ENCODE measurements at places on chromosomes 16 and 17.

- no peak for DNase-seq
Measured at GRCh38 chr17:27343294-27343693, 49.4 kb downstream of the WSB1 start.

DNA sequence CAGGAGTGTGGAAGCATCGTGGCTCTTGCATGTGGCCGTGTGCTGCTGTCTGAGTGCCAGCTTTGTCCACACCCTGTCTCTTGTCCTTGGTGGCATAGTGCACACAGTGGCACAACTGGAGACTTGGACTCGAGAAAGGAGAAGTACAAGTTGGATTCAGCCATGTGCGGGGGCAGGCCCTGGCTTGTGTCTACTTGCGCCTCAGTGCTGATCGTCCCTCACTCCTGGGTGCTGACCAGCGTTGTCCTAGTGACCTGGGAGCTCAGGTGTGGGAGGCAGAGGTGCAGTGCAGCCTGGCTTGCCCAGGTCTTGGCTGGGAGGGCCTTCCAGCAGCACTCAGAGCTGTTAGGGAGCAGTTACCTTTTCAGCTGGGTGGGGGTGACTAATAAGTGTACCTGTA lies 20.6 kb downstream of the MPRIP start:
- no peak for DNase-seq

GRCh38 chr17:82065193-82065637 lies 389 bp downstream of the DUS1L start:
- DNase-seq: no peak

- no peak for DNase-seq
Measured at GRCh38 chr16:68718590-68718989, 18.5 kb upstream of the CDH1 start.

DNA sequence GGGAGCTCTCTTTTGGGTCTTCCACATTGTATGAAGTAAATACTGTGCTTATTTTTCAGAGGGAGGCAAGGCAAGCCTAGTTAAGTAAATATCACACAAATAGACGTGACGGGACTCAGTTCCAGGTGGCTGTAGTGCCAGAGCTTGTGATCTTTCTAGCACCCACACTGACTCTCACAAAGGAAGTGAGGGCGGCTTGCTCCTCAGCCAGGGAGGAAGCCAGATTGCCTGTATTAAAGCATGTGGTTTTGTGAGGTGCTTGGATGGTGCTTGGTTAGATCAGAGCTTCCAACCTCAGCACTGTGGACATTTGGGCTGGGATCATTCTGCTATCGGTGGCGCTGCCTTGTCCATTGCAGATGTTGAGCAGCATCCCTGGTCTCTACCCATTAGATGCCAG lies 80.1 kb downstream of the VAT1L start:
- no peak for DNase-seq

- no peak for DNase-seq
Measured at GRCh38 chr17:67639979-67640378, 77.8 kb upstream of the NOL11 start.

DNA sequence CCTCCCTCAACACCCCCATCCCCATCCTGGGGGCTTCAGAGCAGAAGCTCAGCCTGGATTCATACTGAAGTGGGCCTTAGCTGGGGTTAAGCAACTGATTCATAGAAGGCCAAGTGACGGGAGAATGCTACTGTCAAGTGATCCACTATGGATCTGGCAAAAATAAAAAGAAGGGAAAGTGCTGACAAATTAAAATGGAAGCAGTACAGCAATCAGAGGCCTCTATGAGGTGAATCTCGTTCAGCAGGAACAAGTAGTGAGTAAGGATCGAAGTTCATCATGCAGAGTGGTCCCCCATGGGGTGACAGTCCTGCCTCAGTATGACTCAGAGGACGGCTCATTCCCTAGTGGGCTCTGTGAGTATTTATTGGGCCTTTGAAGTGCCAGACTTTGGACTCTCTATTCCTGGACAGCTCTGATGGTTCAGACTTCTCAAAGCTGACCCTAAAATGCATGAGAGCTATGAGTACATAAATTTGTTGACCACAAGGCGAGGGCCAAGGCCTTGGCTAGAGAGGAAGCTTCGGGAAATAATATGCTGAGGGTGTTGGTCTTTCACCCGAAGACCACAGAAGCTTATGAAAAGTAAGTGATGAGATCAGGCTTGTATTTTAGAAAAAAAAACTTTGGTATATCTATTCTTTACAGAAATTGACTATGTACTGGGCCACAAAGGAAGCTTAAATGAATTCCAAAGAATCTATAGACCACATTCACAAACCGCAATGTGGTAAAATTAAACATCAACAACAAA lies 5.3 kb upstream of the NSMCE1 start:
- peak; percentile 27 for DNase-seq

- DNase-seq: no peak
Measured at GRCh38 chr17:81028506-81028858, 6.5 kb upstream of the BAIAP2 start.

DNA sequence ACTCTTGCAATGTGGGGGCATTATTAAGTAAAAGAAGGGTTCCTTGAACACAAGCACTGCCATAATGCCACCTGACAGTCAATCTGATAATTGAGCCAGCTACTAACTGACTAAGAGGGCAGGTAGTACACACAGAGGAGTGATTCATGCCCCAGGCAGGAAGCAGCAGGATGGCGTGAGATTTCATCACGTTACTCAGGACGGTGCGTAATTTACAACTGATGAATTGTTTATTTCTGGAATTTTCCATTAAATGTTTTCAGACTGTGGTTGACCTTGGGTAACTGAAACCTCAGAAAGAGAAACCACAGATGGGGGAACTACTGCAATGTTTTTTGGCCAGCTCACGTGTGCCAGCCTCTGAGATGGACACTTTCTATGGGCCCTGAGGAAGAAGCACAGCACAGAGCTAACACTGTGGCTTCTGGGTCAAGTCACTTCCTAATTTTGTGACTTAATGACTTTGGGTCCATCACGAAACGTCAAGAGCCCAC lies 46.7 kb downstream of the C17orf67 start:
- peak; percentile 7 for DNase-seq

- DNase-seq: no peak
Measured at GRCh38 chr16:78576941-78577340, 477.5 kb downstream of the WWOX start.

DNA sequence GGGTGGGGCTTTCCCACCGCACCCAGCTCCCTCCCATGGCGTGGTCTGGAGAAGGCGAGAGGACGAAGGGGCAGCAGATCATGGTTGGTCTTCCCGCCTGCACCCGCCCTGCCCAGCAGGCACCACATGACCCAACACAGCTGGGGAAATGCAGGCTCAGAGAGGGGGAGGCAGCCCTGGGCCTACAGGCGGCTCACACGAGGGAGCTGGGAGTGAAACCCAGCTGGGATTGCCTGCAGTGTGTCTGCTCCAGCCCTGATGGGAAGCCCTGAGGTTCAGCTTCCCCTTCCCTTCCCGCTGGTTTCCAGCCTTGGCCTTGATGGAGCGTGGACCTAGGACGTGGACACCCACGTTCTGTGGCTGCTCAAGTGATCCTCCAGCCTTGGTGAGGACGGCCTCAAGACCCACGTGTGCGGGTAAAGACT lies 20.0 kb upstream of the PABPN1L start:
- no peak for DNase-seq

DNA sequence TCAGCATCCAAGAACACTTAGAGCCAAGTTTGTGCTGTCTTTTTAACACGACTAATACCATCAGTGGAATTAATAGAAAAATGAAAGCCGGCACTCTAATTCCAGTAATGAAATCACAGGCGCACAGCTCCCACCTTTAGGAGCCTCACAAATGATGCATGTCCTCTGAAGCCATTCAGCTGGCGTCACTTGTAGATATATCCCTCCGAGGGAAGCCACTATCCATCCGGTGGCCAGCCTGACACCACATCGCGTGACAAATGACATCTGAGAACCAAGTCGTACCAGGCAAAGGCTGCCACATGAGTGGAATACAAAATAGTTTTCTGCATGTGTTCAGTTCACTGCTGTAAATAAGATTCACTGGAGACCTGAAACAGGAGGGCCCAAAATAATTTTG lies 205.6 kb downstream of the GRIN2A start:
- no peak for DNase-seq

DNA sequence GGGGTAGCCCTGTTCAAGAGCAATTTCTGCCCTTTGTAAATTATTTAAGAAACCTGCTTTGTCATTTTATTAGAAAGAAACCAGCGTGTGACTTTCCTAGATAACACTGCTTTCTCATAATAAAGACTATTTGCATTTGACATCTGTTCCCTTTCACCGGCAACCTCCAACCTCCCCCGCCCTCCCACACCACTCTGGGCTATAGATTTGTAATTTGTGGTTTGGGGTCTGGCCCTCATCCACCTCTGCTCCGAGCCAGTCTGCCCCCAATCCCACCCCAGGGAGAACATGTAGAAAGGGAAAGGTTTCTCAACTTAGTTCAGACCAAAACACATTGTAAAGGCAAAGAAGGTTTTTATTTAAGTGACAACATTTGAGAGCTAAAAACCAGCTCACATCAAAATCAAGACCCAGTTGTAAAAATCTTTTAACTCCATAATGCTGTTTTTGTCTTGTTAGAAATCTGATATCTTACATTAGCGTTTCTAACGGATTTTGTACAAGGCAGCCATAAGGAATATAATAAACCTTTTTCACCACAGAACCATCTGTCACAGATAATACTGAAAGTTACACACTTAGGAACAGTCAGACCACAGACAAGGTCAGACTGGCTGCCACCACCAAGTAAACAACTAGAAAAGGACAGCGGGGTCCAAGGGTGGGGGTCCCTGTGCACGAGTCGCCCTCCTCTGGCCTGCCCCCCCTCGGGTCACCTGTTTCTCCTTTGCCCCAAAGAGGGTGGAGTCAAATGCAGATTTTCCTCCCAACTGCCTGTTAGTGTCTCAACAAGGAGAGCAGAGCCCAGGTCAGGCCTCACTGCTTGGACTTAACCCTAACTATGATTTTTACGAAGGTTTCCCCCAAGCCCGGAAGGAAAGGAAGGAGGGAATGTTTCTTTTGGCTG lies 6.9 kb downstream of the PIMREG start:
- DNase-seq: no peak

- DNase-seq: no peak
Measured at GRCh38 chr16:57608462-57609113, 19.8 kb upstream of the ADGRG1 start.

DNA sequence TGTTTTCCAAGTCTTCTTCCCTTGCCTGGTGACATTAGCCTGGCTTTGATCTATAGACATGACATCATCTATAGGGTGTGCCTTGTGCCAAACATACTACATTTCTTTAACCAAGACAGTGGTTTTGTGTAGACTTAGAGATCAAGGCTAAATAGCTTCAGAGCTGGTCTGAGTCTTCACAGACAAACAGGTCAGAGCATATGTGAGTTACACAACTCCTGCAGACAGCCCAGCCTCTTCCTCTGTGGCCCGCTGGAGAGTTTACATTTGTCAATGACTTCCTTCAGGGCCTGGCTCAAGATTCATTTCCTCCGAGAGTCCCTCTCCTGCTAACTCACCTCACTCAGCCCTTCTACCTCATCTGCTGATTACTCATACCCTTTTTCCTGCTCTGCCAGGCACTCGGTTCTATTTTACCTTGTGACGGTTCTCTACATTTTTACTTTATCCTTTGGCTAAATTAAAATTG lies 73.1 kb upstream of the TANC2 start:
- no peak for DNase-seq

DNA sequence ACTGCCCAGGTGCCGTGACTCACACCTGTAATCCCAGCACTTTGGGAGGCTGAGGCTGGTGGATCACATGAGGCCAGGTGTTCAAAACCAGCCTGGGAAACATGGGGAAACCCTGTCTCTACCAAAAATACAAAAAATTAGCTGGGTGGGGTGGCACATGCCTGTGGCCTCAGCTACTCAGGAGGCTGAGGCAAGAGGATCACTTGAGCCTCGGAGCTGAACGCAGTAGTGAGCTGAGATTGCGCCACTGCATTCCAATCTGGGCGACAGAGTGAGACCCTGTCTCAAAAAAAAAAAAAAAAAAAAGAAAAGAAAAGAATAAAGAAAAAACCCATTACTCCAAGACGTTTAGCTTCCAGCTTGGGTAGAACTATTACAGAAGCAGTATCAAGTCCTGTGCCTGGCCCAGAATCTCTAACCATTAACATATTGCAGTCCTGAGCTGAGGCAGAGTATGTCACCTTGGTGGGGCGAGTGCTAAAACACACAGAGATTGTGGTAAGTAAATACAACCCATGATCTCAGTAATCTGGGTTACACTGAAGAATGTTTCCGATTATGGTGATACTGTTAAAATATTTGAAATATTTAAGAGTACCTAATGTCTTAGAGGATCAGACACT lies 23.2 kb upstream of the CFAP20 start:
- no peak for DNase-seq

GRCh38 chr17:78924481-78925151 lies 571 bp downstream of the TIMP2 start:
- DNase-seq: no peak

- peak; percentile 89 for DNase-seq
Measured at GRCh38 chr16:425082-425718, at the start of gene RAB11FIP3. Gene RAB11FIP3, plus strand, starts transcription at chr16:425649. Its CDS starts 358 bp downstream, at chr16:426007.

- peak; percentile 10 for DNase-seq
Measured at GRCh38 chr17:17780922-17781590, 55.7 kb downstream of the SREBF1 start.

GRCh38 chr16:11793840-11794239 lies 3.2 kb downstream of the ZC3H7A start:
- no peak for DNase-seq

DNA sequence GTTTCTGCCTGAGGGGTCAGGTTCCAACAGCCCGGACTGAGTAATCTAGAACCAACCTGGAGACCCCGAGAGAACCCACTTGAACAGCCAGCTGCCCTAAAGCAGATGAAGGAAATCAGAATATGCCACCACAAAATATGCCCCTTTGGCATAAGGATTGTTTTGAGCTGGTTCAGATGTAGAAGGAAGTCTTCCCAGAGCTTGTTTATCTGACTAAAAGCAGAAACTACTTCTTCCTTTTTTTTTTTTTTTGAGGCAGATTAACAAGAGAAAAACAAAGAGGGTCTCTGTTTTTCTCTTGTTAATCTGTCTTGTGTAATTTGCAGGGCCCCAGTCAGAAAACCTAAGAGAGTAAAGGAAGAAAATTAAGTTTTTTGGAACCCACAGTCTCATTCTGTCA lies 53.0 kb downstream of the PECAM1 start:
- DNase-seq: no peak

GRCh38 chr17:75553295-75554110 lies 28.0 kb downstream of the LLGL2 start:
- DNase-seq: no peak
